Fibroblast of the aortic adventitia (primary cell): ENCODE measurements at places on chromosomes 2 and 18. TPM values are rescaled to one million over a fixed set of nuclear protein-coding genes. Genes with fewer than 3 reads are reported as not detected.

OSBPL6 gene
- 1.5 and 5.2 TPM in 2 replicates for total RNA-seq

ATP8B1 gene
- total RNA-seq = 11.2 and 80.4 TPM in 2 replicates

MYL1 gene
- not detected in 2 replicates for total RNA-seq

UGT1A4 gene
- not detected in 2 replicates for total RNA-seq

TXNDC2 gene
- 0.16 and 0.27 TPM in 2 replicates for total RNA-seq

EIF4E2 gene
- 49.1 and 72.6 TPM in 2 replicates for total RNA-seq

GKN1 gene
- not detected in 2 replicates for total RNA-seq

CD207 gene
- total RNA-seq = not detected in 2 replicates

CYP26B1 gene
- 2.5 and 8.6 TPM in 2 replicates for total RNA-seq

FABP1 gene
- total RNA-seq = not detected in 2 replicates

LCT gene
- not detected in 2 replicates for total RNA-seq

CYP27C1 gene
- total RNA-seq = 0.41 and 0.72 TPM in 2 replicates

ZSWIM2 gene
- 0.18 TPM in 1 of 2 replicates, not detected in the other for total RNA-seq

TIGD1 gene
- total RNA-seq = 3.3 and 7.8 TPM in 2 replicates

SULT1C2 gene
- total RNA-seq = 0.27 and 2.6 TPM in 2 replicates

FAM228A gene
- 0.18 and 1.3 TPM in 2 replicates for total RNA-seq

KCNF1 gene
- total RNA-seq = not detected in 2 replicates

CDKL4 gene
- 0.90 and 10.4 TPM in 2 replicates for total RNA-seq

LYPD6 gene
- 0.54 TPM in 1 of 2 replicates, not detected in the other for total RNA-seq

POTEE gene
- not detected in 2 replicates for total RNA-seq

FBXO41 gene
- total RNA-seq = 0.18 and 1.6 TPM in 2 replicates

ALLC gene
- total RNA-seq = not detected in 2 replicates

ASTL gene
- not detected in 2 replicates for total RNA-seq

TTL gene
- 33.6 and 75.6 TPM in 2 replicates for total RNA-seq

SULT1C4 gene
- total RNA-seq = 0.33 TPM in 1 of 2 replicates, not detected in the other

ABCB11 gene
- not detected in 2 replicates for total RNA-seq

CLEC4F gene
- not detected in 2 replicates for total RNA-seq

ASB1 gene
- total RNA-seq = 18.5 and 45.5 TPM in 2 replicates

NTSR2 gene
- not detected in 2 replicates for total RNA-seq

SUCLG1 gene
- total RNA-seq = 31.1 and 44.9 TPM in 2 replicates

NYAP2 gene
- total RNA-seq = not detected in 2 replicates

CAMKMT gene
- 8.7 and 15.0 TPM in 2 replicates for total RNA-seq

NAT8 gene
- total RNA-seq = not detected in 2 replicates

RGPD3 gene
- 0.41 and 0.45 TPM in 2 replicates for total RNA-seq

LAMA1 gene
- 3.5 and 30.1 TPM in 2 replicates for total RNA-seq

ASAP2 gene
- total RNA-seq = 37.1 and 76.4 TPM in 2 replicates

RAPGEF4 gene
- 1.3 and 54.4 TPM in 2 replicates for total RNA-seq

TMEM169 gene
- 0.36 TPM in 1 of 2 replicates, not detected in the other for total RNA-seq

SCTR gene
- total RNA-seq = not detected in 2 replicates

DUSP28 gene
- total RNA-seq = 3.6 and 6.1 TPM in 2 replicates

VWC2L gene
- not detected in 2 replicates for total RNA-seq

FAP gene
- 150 and 228 TPM in 2 replicates for total RNA-seq

LOXHD1 gene
- total RNA-seq = not detected in 2 replicates

SIX3 gene
- not detected in 2 replicates for total RNA-seq

CEP192 gene
- total RNA-seq = 27.2 and 38.3 TPM in 2 replicates

SH2D6 gene
- total RNA-seq = 0.27 TPM in 1 of 2 replicates, not detected in the other

CFAP221 gene
- not detected in 2 replicates for total RNA-seq

LRATD1 gene
- total RNA-seq = 0.08 and 0.36 TPM in 2 replicates

RGPD4 gene
- 0.16 TPM in 1 of 2 replicates, not detected in the other for total RNA-seq

PLEKHH2 gene
- 5.4 and 20.0 TPM in 2 replicates for total RNA-seq

CCL20 gene
- total RNA-seq = not detected in 2 replicates

FZD7 gene
- total RNA-seq = 35.8 and 40.4 TPM in 2 replicates

MC4R gene
- not detected in 2 replicates for total RNA-seq

STEAP3 gene
- total RNA-seq = 7.0 and 50.9 TPM in 2 replicates

KYNU gene
- under 0.01 and 1.3 TPM in 2 replicates for total RNA-seq

ADRA2B gene
- total RNA-seq = under 0.01 TPM in 1 of 2 replicates, not detected in the other
